Activated T-helper 17 cell treated with anti-CD3 and anti-CD28 coated beads, Interleukin-2, amount 50 U/mL, for 72 hours (primary cell): ENCODE measurements at places on chromosomes 11 and 22.
A peak's percentile ranks its signal among the peaks of the same experiment; 100 is the strongest.

DNA sequence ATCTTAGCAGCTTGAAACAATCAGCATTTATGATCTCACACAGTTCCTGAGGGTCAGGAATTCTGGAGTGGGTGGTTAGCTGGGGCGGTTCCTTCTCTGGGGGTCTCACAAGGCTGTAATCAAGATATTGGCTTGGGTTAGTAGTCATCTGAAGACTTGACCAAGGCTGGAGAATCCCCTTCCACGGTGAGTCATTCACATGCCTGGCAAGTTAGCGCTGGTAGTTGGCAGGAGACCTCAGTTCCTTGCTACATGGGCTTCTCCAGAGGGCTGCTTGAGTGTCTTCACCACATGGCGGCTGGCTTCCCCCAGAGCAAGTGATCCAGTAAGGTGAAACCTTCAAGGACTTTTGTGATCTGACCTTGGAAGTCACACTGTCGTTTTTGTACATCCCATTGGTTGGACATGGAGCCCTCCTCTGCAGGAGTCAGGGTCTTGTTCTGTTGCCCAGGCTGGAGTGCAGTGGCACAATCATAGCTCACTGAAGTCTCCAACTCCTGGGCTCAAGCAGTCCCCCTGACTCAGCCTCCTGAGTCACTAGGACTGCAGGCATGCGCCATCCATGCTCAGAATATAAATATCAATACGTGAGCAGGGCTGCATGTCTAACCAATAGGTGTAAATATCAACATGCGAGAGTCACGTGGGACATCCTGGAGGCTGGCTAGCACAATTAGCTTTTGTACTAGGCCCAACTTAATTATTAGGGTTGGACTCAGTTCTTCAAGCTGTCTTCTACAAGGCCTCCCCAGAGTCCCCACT, 7.2 kb upstream of the NIPSNAP1 start:
- H3K36me3 ChIP-seq, result no peaks in the 10 kb centered on the region
- no peaks in the 10 kb centered on the region for H3K27me3 ChIP-seq
- H3K27ac ChIP-seq, result no peak overlapping the region
- H3K4me1 ChIP-seq, result no peaks in the 10 kb centered on the region
- peak; percentile 30 for ATAC-seq

DNA sequence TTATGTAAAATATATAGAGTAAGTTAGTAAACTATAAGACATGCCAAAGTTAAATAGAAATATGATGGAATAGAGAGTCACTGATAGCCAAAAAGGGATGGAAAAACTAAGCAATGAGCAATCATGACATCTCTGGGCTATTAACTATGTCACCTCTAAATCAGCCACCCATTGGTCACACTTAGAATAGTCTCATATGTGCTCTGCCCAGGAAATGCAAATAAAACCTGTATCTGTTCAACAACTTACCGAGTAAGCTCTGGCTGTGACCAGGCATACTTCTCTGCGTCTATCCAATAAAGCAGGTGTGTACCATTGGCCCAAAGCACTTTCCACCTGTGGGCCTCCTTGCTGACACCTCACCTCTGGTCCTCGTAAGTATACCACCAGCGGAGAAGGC, 1.6 kb upstream of the ARL14EP start:
- no peak overlapping the region for H3K27ac ChIP-seq
- ATAC-seq, result no peak
- H3K4me1 ChIP-seq, result peaks cover 17% of the 10 kb centered on the region
- H3K36me3 ChIP-seq, result peaks cover 24% of the 10 kb centered on the region
- no peak overlapping the region for H3K4me3 ChIP-seq

DNA sequence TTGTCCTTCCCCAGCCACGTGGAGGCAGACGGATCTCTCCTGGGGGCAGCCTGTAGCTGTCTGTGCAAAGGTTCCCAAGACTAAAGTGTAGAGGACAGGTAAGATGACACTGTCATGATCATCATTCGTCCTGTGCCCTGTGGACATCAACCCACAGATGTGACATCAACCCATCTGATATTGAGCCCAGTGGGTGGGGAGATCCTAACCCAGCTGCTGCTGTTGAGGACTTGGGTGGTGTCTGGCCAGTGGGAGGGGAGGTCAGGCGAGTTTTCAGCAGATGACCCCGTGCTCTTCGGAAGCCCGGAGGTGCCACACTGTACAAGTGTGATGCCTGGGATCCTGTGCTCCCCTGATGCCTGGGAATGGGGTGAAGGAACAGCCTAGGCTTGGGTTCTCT, 1.2 kb upstream of the GAL start:
- H3K4me3 ChIP-seq, result no peak overlapping the region
- ATAC-seq, result no peak
- H3K4me1 ChIP-seq, result no peaks in the 10 kb centered on the region
- peaks cover 23% of the 10 kb centered on the region for H3K27me3 ChIP-seq
- no peak overlapping the region for H3K27ac ChIP-seq
- H3K36me3 ChIP-seq, result peaks cover 6% of the 10 kb centered on the region

DNA sequence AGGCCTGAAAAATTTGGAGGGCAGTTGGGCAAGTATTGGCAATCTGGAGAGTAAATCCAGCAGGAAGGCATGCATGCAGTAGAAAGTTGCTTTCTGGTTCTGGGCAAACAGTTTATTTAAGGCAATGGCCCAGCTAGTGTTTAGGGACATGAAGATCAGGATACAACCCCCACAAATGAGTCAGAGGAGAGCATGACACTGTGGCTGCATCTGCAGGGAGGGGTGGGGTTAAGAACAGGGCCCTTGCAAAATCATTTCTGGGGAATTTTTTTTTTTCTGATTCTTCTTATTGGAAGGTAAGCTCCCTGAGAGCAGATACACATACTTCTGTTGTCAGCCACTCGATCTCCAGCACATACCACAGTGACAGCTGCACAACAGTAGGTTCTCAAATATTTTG, 61.1 kb downstream of the FDX1 start:
- H3K27ac ChIP-seq, result no peak overlapping the region
- H3K4me1 ChIP-seq, result no peaks in the 10 kb centered on the region
- no peak overlapping the region for H3K4me3 ChIP-seq
- H3K36me3 ChIP-seq, result no peaks in the 10 kb centered on the region
- peaks cover 3% of the 10 kb centered on the region for H3K27me3 ChIP-seq

- H3K4me1 ChIP-seq, result no peaks in the 10 kb centered on the region
- no peak overlapping the region for H3K4me3 ChIP-seq
- no peaks in the 10 kb centered on the region for H3K27me3 ChIP-seq
- H3K36me3 ChIP-seq, result no peaks in the 10 kb centered on the region
Observed at GRCh38 chr11:126405374-126405773, 49.9 kb downstream of the ST3GAL4 start.

GRCh38 chr11:65538915-65539743, 14.2 kb downstream of the SCYL1 start:
- no peak for ATAC-seq

DNA sequence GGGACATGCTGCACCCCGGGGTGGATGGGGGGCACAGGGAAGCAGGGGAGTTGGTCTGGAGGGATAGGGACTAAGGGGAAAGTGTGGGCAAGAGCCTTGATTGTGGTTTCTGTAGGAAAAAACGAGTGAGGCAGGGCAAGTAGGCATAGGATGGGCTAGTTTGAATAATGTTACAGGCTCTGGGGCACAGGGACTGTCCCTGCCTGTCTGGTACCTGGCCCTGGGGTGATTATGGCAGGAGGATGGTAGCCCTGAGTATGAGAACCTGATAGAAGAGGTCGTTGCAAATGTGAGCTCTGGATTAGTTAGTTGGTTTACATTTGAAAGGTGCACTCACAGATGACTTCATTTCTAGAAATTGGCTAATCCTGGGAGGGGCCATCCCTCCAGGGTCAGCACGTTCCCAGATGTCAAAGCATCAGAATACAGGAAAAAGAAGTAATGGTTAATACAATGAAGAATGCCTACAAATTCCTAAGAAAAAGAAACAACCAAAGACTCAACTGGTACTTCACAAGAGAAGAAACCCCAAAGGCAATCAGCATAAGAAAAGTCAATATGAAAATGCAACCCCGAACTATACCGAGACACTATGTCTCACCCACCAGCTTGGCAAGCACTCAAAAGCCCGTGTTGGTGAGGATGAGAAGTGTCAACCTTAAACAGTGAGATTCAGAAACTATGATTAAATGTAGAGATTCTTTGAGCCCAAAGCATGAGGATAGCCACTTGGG, 11.3 kb upstream of the SMIM38 start:
- no peaks in the 10 kb centered on the region for H3K36me3 ChIP-seq
- ATAC-seq, result peak; percentile 91
- H3K4me3 ChIP-seq, result peak overlapping the region; percentile 48

GRCh38 chr11:45238724-45239123, 47.4 kb downstream of the SYT13 start:
- peaks cover 20% of the 10 kb centered on the region for H3K27me3 ChIP-seq
- no peaks in the 10 kb centered on the region for H3K4me1 ChIP-seq
- H3K4me3 ChIP-seq, result no peak overlapping the region
- no peak overlapping the region for H3K27ac ChIP-seq
- no peaks in the 10 kb centered on the region for H3K36me3 ChIP-seq

GRCh38 chr11:113161711-113162591, 152.4 kb upstream of the TTC12 start:
- H3K27ac ChIP-seq, result no peak overlapping the region
- peaks cover 9% of the 10 kb centered on the region for H3K27me3 ChIP-seq
- no peaks in the 10 kb centered on the region for H3K4me1 ChIP-seq
- H3K36me3 ChIP-seq, result no peaks in the 10 kb centered on the region
- ATAC-seq, result no peak

GRCh38 chr11:28792856-28793255, 684.7 kb downstream of the METTL15 start:
- H3K4me1 ChIP-seq, result no peaks in the 10 kb centered on the region
- H3K27me3 ChIP-seq, result no peaks in the 10 kb centered on the region
- H3K4me3 ChIP-seq, result no peak overlapping the region
- H3K36me3 ChIP-seq, result no peaks in the 10 kb centered on the region

DNA sequence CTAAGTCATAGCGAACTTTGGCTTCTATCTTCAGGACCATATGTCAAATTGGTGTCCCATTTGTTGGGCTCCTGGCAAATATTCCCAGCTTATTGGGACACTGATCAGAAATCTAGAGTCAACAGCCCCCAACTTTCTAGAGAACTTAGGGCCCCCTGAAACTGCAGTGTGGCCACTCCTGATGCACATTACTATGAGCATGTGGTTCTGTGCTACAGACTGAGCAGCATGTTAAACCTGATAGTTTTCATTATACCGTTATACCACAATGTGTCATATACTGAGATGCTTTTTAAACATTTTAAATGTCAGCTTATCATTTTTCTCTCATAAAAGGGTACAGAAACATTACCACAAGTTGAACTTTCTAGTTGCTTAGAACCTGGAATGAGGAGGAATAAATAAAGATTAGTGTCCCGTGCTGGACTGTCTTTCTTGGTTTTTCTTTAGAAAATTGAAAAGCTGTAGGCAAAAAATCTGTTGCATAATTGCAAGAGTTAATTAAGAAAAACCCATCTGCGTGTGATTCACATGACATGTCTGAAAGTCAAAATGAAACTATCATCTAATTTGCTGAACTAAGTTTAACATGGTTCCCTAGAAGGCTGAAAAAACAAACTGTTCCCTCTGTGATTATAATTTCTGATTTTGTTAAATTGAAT, 16.4 kb upstream of the CTSC start:
- peak; percentile 53 for ATAC-seq
- no peaks in the 10 kb centered on the region for H3K36me3 ChIP-seq
- H3K4me3 ChIP-seq, result peak overlapping the region; percentile 52
- H3K27ac ChIP-seq, result peak overlapping the region; percentile 59
- no peaks in the 10 kb centered on the region for H3K27me3 ChIP-seq
